ENCODE measurements at places on chromosomes 12 and 14. TPM values are rescaled to one million over a fixed set of nuclear protein-coding genes. Genes with fewer than 3 reads are reported as not detected.

Gene CCDC175
- not detected for total RNA-seq

Gene NANOG
- total RNA-seq: 0.55 TPM

Gene AKAP5
- total RNA-seq: 0.56 TPM

Gene SYCP3
- total RNA-seq: not detected

Gene KLHDC1
- 19.4 TPM for total RNA-seq

Gene KERA
- total RNA-seq: not detected

Gene MAP1LC3B2
- 3.1 TPM for total RNA-seq

Gene NXPH4
- total RNA-seq: not detected

Gene TGM1
- 9.1 TPM for total RNA-seq

Gene TAS2R8
- not detected for total RNA-seq

DNA sequence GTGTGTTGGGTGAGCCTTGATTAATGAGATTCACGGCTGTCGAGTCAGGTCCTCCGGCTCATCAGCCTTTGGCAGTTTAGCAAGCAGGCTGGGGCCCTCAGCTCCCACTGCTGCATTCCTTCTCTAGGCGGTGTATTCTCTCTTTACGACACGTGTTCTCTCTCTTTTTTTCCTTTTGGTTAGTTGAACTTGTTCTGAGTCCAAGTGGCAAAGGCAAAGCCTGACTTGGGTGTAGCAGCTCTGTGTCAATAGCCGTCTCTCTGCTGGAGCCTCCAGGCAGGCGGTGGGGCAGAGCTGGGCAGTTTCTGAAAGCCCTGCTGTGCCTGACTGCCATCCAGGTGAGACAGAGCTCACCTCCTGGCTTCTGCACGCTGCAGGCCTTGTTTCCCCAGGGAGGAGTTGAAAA is 46.6 kb downstream of the SUSD6 start:
- H3K27me3 ChIP-seq: no peaks in the 10 kb centered on the region
- H3K4me1 ChIP-seq: peaks cover 22% of the 10 kb centered on the region
- no peak for DNase-seq
- no peaks in the 10 kb centered on the region for H3K36me3 ChIP-seq
- no peak overlapping the region for H3K27ac ChIP-seq

DNA sequence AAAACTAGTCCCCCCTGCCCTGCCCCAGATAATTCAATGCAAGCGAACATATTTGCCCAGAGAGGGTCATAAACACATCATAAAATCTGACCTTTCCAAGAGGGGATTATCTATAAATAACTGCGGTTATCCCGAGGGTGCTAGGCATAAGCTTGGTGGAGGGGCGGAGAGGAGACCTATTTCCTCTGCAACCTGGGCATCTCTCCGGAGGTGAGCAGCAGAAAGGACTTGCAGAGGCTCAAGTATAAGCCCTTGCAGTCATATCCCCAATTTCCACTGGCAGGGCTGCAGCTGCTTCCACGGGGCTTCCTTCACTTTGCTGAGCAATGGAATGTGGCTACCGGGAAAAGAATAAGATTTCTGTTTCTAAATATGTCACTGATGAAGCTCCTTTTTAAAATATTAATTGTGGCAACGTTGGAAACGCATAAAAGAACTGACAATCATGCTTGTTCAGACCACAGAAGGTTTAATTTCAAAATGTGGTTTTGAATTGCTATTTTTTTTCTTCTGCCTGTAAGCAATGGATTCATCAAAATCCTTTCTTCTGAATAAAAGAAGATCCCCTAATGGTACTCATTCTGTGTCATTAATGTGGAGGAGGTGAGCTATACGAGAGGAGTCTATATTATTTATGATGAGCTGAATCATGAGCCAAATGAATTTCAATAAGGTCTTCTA is 268.9 kb upstream of the ATP2B1 start:
- no peak for DNase-seq
- no peaks in the 10 kb centered on the region for H3K27me3 ChIP-seq
- H3K27ac ChIP-seq: no peak overlapping the region
- H3K36me3 ChIP-seq: no peaks in the 10 kb centered on the region

DNA sequence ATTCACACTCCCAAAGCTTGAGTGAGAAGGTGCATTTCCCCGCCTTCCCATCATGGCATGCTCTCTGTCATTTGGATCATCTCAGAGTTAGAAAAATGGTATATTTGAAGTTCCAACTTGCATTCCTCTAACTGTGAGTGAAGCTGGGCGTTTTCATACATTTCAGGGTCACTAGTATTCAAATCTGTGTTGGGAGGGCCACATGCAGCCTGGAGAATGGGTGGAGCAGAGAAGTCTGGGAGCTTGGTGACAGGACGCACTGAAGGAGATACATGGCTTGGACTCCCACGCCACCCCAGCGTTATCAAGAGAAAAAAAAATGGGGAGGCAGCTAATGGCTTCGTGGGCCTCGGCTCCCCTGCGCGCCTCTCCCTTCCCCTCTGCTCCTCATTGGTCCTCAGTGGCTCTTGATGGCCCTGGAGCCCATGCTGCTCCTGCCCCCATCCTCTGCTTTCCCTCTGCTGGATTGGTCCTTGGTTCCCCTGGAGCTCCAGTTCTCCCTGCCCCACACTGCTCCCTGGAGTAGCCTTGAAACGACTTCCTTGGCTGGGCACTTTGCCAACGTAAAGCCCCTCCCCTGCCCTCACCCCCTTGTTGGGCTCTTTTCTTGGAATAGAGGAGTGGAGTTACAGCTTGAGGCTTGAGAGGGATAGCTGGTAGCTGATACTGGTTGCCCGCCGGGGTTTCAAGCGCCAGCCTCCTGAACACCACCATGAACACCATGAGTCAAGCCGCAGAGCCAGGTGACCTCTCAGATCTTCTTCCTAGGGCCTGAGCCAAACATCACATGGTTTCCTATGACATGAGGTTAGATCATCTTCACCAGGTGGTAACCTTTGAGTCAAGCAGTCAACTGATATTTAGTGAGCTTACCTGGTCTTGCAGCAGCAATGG is 139.6 kb downstream of the PRKCH start:
- peaks cover 4% of the 10 kb centered on the region for H3K4me1 ChIP-seq
- peak; percentile 33 for DNase-seq
- no peaks in the 10 kb centered on the region for H3K36me3 ChIP-seq
- no peaks in the 10 kb centered on the region for H3K27me3 ChIP-seq
- H3K27ac ChIP-seq: no peak overlapping the region

GRCh38 chr12:101743724-101744472 is 4.6 kb upstream of the SYCP3 start:
- peaks cover 2% of the 10 kb centered on the region for H3K4me1 ChIP-seq
- H3K36me3 ChIP-seq: no peaks in the 10 kb centered on the region
- H3K27ac ChIP-seq: no peak overlapping the region
- no peaks in the 10 kb centered on the region for H3K27me3 ChIP-seq
- no peak for DNase-seq

DNA sequence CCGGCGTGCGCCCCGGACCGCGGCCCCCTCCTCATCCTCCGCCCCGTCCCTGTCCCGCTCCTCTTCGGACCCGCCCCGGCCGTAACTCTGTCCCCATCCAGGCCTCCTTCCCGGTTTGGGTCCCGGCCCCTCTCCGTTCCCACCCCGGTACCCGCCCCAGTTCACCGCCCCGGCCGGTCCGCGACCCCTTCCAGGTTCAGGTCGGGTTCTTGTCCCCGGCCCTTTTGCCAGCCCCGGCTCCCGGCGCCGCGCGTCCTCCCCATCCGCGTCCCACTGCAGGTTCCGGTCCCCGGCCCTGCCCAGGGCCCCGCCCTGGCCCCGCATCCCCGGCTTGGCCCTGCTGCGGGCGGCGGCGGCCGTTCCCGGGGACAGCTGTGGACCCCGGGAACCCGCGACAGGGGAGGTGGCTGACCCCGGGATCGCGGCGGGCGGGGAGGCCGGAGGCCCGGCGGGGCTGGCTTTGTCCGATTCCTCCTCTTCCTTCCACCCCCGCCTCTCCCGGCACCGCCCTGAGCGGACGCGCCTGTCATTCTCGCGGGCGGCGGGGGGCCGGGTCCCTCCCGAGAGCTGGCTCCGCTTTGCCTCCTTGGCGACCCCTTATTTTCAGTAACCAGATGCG is 601 bp downstream of the KLC1 start:
- DNase-seq: peak; percentile 65
- H3K36me3 ChIP-seq: no peaks in the 10 kb centered on the region
- peak overlapping the region; percentile 99 for H3K27ac ChIP-seq
- peak overlapping the region; percentile 67 for H3K4me3 ChIP-seq
- no peaks in the 10 kb centered on the region for H3K27me3 ChIP-seq

GRCh38 chr12:51864833-51865670 is 16.5 kb upstream of the FIGNL2 start:
- H3K4me1 ChIP-seq: peaks cover 3% of the 10 kb centered on the region
- no peak overlapping the region for H3K4me3 ChIP-seq
- no peaks in the 10 kb centered on the region for H3K36me3 ChIP-seq
- no peak for DNase-seq
- no peak overlapping the region for H3K27ac ChIP-seq

DNA sequence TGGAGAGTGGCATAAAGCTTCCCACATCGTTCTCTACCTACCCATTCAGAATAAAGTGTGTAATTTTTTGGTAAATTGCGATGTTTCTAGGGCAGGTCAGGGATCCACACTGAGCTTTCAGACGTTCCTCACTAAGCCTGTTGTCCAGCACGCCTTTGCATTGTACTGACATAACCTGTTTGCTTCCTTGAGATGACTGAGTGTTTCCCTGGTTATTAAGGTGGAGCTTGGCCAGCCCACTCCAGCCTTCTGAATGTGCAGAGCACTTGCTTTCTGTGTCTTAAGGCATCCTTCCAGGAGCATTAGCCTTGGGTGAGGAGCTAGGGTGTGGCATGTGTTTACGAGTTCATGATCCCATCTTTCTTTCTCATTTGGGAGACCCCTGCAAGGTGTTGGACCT is 96.4 kb downstream of the TMEM260 start:
- no peaks in the 10 kb centered on the region for H3K27me3 ChIP-seq
- H3K36me3 ChIP-seq: no peaks in the 10 kb centered on the region
- H3K4me3 ChIP-seq: no peak overlapping the region
- no peak for DNase-seq
- no peaks in the 10 kb centered on the region for H3K4me1 ChIP-seq

GRCh38 chr14:70847406-70848090 is 38.2 kb upstream of the MAP3K9 start:
- no peak for DNase-seq
- H3K27me3 ChIP-seq: no peaks in the 10 kb centered on the region
- no peak overlapping the region for H3K4me3 ChIP-seq
- no peaks in the 10 kb centered on the region for H3K36me3 ChIP-seq
- no peak overlapping the region for H3K27ac ChIP-seq

- no peaks in the 10 kb centered on the region for H3K4me1 ChIP-seq
- no peak overlapping the region for H3K27ac ChIP-seq
- no peaks in the 10 kb centered on the region for H3K27me3 ChIP-seq
- no peak for DNase-seq
Observed at GRCh38 chr12:97877404-97877803, 414.8 kb downstream of the RMST start.

DNA sequence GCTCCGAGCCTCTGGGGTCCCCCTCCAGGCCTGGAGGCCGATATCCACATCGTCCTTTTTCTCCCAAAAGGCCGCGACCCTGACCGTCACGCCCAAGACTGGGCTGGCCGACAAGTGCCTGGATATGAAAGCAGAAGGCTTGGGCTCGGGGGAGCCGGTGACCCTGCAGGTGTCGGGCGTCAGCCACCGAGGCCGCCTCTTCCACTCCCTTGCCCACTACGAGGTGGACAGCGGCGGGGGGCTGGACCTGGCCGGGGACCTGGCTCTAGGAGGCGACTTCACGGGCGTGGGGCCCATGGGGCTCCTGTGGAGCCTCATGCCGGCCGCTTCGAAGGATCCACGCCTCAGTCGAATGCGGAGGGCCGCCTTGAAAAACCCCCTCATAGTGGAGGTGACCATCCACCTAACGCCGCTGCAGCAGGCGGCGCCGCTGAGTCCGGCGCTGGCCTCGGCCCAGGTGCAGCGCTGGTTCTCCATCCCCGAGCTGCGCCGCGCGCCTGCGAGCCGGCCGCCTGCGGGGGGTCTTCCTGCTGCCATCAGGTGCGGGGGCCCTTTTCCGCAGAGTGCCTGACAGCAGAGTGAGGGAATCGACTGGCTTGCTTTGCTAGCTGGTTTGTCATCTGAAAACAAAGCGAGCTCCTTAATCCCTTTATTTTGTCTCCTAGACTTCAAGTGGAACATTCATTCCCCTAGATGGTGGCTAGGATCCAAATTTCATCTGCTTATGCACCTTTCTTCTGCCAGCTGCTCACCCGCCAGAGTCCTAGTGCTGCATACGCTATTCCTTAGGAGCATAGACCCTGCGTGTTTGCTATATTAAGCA is 10.6 kb upstream of the DNAL1 start:
- no peaks in the 10 kb centered on the region for H3K36me3 ChIP-seq
- peaks cover 4% of the 10 kb centered on the region for H3K4me1 ChIP-seq
- peak overlapping the region; percentile 48 for H3K4me3 ChIP-seq
- H3K27ac ChIP-seq: peak overlapping the region; percentile 53
- peak; percentile 65 for DNase-seq

- no peak overlapping the region for H3K27ac ChIP-seq
- no peaks in the 10 kb centered on the region for H3K36me3 ChIP-seq
- DNase-seq: no peak
- H3K4me3 ChIP-seq: no peak overlapping the region
Observed at GRCh38 chr12:68013181-68013580, 23.9 kb downstream of the IFNG-AS1 start.

- no peak overlapping the region for H3K27ac ChIP-seq
- no peaks in the 10 kb centered on the region for H3K27me3 ChIP-seq
- H3K36me3 ChIP-seq: no peaks in the 10 kb centered on the region
- no peak overlapping the region for H3K4me3 ChIP-seq
- H3K4me1 ChIP-seq: peaks cover 1% of the 10 kb centered on the region
Observed at GRCh38 chr14:24253936-24254335, 9.0 kb downstream of the TGM1 start.

DNA sequence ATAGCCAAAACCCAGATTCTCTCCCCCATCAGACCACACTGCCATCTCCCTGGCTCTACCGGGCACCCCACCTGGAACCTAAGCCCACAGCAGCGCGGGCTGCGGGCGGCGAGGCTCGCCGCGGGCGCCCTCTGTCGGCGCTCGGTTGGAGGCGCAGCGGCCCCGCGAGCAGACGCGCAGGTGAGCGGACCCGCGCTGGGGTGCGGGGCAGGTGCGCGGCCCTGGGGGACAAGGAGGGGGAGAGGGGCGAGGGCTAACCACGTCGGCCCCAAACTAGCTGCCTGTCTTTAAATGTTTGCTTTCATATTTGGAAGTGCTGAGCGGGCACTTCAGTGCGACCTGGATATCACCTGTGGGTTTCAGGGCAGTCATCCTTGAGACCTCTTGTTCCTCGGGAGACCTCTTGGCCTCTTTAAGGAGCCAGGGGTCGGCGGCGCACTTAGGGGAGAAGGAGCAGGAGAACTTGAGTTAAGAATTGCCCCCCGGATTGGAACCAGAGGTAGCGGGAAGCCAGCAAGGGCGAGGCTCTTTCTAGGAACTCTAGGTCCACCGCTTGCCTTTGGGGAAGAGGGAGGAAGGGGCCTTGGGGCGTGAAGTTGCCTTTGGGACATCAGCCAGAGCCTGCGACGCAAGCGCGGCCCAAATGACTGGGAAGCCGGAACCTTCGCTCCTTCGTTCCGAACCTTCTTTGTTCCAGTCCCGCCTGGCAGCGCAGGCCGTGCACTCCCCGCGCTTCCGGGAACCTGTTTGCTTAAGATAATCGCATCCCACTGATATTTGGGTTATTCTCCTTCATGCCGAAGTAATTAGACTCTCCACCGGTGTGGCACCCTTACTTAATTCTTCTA is 78.7 kb downstream of the NEDD1 start:
- peak overlapping the region; percentile 28 for H3K4me3 ChIP-seq
- H3K27ac ChIP-seq: no peak overlapping the region

GRCh38 chr12:87931812-87932211 is 97.4 kb downstream of the C12orf50 start:
- H3K36me3 ChIP-seq: no peaks in the 10 kb centered on the region
- no peaks in the 10 kb centered on the region for H3K27me3 ChIP-seq
- DNase-seq: no peak
- H3K27ac ChIP-seq: no peak overlapping the region
